NCI-H1436 (cell line): ENCODE measurements at places on chromosomes 12 and 14.

GRCh38 chr12:39429809-39430208 lies 13.1 kb downstream of the KIF21A start:
- no peak for DNase-seq

- DNase-seq, result no peak
Measured at GRCh38 chr12:66127650-66128049, 2.9 kb downstream of the LLPH start.

DNA sequence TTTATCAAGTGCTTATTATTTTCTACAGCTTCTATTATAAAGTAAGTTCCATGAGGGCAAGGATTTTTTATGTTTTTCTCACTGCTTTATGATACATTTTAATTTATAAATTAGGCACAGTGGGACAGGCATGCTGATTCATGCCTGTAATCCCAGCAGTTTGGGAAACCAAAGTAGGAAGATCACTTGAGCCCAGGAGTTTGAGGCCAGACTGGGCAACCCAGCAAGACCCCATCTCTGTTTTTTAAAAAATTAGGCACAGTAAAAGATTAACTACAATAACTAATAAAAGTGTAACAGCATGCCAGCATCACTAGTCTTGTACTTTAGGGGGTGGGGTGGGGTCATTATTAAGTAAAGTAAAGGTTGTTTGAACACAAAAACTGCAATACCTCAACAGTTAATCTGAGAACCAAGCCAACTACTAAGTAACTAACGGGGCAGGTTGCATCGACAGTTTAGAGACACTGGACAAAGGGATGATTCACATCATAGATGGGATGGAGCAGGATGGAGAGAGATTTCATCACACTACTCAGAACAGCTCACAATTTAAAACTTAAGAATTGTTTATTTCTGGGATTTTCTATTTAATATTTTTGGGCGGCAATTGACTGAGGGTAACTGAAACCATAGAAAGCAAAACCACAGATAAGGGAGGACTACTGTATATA lies 119.5 kb downstream of the PLEKHA5 start:
- DNase-seq, result no peak

DNA sequence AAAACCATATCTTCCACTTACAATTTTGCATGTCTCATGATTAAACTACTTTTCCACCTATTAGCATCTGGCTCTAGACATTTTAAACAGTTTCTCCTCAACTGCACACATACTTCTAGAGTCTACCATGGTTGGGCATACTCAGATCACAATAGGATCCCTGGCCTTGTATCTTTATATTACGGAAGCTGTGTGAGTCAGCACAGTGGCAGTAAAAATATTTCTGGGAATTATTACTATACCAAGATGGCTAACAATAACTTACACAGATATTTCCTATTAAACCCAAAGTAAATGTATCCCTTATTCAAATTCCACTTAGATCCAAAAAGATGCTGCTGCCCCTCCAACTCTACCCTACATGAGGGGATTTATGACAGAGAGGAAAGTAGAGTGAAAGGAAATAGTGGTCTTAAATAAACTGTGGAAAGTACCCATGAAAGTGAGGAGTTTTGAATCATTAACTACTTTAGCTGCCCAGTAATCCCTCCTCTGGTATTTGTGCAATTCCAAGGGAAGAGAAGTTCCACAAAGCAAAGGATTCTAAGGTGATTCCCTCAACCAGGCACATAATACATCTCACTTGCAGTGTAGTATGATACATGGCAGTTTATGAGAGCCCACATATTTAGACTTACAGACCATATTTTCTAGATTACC lies 14.0 kb upstream of the CPSF6 start:
- DNase-seq, result no peak

GRCh38 chr12:40117818-40118217 lies 11.9 kb upstream of the SLC2A13 start:
- DNase-seq, result no peak
